ENCODE measurements at places on chromosomes 5 and 9.

DNA sequence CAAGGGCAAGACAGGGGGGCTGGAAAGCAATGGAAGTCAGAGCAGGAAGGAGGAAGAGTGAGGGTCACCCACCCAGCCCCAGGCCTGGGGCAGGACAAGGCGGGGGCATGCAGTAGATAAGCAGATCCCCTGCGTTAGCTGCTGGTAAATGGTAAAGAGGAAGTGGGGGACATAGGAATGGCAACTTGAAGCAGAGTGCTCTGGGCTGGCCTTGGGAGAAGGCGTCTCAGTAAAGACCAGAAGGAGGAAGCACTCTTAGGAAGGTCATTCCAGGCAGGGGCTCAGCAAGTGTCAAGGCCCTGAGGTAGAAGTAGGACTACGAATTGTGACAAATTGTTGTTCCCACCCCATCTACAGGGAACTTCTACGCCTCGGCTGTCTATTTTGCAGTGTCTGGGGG, 15.1 kb downstream of the TCOF1 start:
- no peak for DNase-seq

- no peak for DNase-seq
These were observed 49.1 kb upstream of the VDAC1 start for GRCh38 chr5:134053840-134054338.

DNA sequence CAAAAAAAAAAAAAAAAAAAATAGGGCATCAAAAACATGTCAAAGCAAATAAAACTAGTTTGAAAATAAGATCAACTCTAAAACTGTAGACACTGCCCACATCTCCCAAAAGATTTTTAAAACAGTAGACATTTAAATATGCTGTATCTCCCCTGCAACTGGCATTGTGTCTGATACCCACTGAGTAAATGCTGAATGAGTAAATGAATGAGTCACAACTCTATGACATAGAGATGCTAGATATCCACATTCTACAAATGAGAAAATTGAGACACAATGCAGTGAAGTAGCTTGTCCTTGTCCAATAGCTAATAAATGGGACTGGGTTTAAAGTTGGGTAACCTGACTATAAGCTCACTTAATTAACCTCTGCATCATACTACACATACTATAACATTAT, 14.1 kb upstream of the MAP1B start:
- DNase-seq = no peak

DNA sequence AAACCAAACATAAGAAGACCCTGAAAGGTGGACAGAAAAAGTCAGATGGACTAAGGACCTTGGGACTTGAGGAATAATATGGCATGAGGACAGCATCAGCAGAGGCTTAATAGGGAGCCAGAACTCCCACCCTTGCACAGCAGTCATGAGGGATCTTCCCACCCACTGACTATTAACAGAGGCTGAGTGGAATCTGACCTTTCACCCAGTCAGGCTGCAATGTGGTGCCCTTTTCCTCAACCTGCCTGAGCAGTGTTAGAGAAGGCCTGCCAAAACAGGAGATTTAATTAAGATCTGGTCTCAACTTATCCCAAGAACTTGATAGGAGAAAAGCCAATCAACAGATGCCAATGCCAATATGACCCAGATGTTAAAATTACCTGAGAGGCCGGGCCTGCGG, 481.9 kb downstream of the KDM4C start:
- no peak for DNase-seq

DNA sequence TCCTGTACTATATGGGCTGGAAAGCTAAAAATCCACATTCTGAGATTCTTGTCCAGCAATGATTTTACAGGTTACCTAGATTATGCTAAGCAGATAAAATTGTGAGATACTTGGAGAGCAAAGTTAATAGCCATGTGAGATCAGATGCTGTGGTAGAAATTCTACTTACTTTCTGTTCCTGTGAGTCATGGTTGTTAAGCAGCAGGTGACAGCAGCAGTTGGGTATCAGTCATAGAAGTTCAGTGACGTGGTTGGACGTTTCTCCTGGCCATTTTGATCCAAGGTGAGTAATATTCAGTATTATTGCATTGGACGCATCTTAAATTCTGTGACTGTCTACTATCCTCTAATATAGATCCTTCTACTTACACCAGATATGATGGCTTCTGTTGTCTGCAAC, 524.5 kb downstream of the TMEM38B start:
- no peak for DNase-seq

DNA sequence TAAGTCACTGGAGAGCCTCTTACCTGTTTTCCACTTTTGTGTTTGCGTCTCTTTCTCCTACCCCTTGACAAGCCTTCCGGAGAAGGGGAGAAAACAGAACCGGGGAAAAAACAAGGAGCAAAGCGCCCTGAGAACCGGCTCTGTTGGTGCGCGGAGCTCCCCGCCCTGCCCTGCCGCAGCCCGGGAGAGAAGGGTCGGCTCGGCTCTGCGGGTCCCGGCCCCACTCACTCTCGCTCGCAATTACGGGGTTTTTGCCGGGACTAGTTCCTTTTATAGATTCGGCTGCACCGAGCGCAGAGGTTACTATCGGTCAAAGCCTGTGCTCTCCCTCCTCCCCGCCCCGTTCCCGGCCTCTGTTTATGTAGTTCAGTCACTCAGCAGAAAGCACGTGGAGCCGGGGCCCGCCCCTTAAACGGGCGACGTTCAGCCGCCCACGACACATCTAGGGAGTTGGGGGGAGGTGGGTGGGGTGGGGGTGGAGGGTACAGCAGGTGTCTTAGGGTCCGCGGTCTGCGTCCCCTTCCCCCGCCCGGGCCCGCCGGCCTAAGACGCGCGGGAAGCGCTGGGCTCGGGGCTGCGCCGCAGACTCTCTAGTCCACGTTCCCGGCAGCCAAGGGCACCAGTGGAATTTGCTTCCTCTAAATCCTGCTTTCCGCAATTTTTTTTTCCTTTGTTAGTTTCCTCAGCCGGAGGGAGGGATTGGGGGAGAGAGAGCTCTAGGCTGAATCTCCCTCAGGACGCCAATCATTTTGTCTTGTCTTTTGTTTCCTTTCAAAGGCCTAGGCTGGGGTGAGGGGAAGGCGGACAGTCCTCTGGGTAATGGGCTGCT, at the start of gene ABCA1:
Gene ABCA1, minus strand, starts transcription at position 244 of the 829 bp plus-strand sequence. CDS start 24,476 bp downstream, outside the sequence.
- DNase-seq = peak; percentile 71

GRCh38 chr5:27619982-27620381, 581.6 kb upstream of the CDH9 start:
- no peak for DNase-seq
